Esophagus squamous epithelium (tissue), 5 donors: ENCODE measurements at places on chromosomes 5 and 9.

- no peak for DNase-seq
These were observed 58.6 kb downstream of the CEP120 start for GRCh38 chr5:123364441-123365155.

GRCh38 chr9:38414040-38414723 lies 10.1 kb downstream of the IGFBPL1 start:
- no peak for DNase-seq

- DNase-seq, result no peak
These were observed 719 bp downstream of the ARL14EPL start for GRCh38 chr5:116032991-116033390.

DNA sequence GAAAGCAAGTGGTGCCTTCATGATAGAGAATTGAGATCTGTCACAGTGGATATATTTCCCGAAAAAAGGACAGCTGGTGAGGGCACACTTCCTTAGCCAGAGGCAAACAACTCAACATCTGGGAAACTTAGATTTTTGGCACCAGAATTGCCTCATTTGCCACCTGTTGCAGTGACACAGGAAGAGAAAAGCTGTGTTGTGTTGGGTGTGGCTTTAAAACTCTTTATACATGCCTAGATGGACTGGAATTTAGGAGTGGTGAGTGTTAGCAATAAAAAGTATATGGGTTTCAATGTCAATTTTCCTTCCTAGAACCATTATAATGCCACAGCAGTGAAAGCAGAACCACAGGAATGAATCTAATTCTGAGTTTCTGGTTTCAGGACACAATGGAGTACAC lies 62.6 kb upstream of the CEMIP2 start:
- no peak for DNase-seq

DNA sequence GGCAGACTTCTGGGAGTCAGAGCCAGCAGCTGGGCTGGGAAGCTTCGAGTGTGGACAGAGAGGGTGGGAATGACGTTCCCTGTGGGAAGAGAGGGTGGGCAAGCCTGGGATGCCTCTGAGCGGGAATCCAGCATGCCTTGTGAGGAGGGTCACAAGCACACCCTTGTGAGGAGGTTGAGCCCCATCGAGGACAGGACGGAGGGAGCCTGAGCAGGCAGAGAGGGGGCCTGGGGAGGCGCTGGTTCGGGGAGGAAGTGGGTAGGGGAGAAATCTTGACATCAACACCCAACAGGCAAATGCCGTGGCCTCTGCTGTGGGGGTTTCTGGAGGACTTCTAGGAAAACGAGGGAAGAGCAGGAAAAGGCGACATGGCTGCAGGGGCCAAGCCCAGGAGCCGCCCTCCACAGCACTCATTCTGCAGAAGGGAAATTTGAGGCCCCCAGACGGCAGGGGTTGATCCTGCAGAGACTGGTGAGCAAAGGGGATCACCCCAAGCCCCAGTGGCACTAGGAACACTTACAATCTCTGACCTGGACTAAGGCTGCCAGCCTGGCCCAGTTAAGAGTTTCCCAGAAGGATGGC lies 1.1 kb upstream of the IL13 start:
- DNase-seq, result no peak

- no peak for DNase-seq
These were observed 151.1 kb upstream of the APC start for GRCh38 chr5:112586596-112587062.

GRCh38 chr5:111454198-111454622 lies 58.1 kb downstream of the STARD4 start:
- DNase-seq, result no peak

DNA sequence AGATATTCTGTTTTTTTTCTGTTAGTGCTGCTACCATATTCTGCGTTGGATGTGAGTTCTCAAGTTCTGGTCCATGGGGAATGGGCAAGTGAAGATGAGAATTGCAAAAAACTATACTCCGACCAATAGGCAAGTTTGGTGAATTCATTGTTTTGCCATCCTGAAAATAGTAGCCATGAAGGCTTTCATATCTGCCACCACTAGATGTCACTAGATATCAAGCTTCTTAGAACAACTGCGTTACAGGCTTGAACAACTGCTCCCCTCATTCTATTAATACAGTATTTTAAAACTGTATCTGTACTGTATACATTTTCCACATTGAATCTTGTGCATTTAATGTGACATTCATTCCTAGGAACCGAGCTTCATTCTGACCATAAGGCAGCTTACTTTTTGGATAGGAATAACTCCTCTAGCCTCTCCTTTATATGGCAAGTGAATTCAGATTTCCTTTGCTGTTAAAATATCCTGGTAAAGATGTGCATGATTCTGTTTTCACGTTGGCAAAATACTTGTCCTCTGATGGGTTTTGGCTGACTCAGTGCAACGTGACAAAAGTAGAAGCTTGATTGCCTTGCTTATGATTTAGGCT lies 163.6 kb downstream of the SREK1 start:
- no peak for DNase-seq

DNA sequence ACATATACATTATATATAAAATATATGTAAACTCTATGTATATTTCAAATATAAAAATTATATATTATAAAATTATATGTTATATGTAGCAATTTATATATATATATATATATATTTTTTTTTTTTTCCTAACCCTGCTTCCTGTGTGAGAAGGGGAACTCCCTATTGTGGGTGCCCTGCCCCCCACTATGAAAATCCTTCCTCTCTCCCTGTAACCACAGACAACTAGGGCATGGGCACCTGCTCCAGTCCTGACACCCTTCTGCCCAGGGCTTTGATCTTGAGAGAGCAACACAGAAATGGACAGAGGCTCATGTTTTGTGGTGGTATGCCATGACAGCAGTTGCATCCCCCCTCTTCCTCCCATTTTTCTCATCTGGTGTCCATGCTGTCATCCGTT lies 148.7 kb upstream of the IL12B start:
- DNase-seq, result no peak

DNA sequence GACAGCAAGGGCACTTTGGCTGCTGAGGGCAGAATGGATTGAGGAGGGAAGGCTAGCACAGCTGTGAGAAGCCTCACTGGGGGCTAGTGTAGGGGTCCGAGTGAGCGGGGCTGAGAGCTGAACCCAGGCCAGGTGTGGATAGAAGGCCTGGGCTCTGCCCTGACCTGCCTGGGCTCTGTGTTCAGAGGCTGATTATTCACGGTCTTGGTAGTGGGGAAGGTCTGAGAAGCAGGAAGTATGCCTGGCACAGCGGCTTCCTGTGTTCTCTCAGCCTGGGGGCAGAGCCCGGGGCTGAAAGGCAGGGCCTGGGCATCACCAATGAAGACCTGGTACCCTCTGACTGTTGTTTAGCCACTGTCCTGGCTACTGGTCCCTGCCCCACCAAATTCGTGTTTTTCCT lies 136.4 kb upstream of the TBC1D2 start:
- DNase-seq, result no peak

DNA sequence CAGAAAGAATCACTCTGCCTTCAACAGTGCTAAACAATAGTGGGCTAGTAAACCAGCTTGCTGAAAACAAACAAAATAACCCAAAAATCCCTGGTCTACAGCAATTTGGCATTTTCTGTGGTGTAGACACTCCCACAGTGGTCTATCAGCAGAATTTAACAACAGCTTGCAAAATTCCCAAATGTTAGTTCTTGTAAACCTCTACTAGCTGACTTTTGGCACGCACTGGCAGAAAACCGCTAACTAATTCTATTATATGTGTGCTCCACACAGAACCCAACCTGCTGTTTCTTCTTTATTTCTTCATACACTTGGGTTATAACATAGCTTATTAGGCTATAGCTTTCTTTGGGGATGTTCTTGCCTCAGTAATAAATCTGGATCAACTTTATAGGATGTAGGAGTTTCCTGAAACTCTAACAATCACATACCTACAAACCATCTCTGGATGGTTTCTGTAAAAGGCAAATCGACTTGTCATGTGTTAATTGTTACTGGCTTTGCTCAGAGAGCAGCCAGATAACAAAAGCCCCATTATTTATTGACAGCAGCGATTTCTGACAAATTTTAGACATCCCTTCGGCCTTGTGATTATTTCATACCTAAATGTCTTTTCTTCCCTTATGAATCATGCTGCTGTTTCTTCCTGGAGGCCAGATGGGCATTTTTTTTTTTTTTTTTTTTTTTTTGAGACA lies 82.7 kb upstream of the NAA35 start:
- DNase-seq, result no peak

- no peak for DNase-seq
These were observed 82.6 kb downstream of the OSTF1 start for GRCh38 chr9:75170898-75171360.

- DNase-seq, result no peak
These were observed 30.0 kb downstream of the NKD2 start for GRCh38 chr5:1038417-1039209.

DNA sequence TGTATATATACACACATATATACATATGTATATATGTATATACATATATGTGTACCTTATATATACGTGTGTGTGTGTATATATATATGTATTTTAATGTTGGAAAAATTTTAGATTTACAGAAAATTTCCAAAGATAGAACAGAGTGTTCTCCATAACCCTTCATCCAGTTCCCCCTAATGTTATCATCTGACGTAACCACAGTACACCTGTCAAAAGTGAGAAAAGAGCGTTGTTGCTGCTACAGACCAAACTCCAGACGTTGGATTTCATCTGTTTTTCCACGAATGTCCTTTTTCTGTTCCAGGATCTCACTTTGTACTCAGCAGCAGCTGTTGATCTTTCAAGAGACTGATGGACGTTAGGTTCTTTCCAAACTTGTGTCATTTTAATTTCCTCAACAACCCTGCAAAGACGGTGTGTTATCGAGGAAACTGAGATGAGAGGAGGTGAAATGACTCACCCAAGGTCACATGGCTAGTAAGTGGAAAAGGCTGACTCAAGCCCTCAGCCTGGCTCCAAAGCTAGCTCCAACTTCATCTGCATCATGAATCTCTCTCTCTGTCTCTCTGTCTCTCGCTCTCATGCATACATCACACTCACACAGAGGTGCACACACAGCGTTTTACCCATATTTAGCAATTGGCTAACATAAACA lies 17.0 kb upstream of the NTNG2 start:
- DNase-seq, result no peak

DNA sequence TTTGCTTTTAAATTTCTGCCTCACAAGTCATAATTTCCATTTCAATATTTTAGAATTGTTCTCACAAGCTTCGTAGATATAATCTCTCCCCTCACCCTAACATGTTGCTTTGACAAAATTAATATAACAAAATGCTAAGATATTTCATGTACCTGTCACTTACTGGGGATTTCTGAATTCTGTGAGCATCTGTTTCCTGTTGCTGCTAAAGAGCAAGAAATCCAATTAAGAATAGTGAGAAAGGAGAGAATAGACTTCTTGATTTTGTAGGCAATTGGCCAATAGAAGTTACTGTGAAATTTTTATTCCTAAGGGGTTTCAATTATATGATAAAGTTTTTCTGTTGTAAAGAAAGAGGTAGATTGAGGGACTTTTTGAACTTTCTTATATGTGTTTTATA lies 796.5 kb upstream of the ARRDC3 start:
- DNase-seq, result no peak

DNA sequence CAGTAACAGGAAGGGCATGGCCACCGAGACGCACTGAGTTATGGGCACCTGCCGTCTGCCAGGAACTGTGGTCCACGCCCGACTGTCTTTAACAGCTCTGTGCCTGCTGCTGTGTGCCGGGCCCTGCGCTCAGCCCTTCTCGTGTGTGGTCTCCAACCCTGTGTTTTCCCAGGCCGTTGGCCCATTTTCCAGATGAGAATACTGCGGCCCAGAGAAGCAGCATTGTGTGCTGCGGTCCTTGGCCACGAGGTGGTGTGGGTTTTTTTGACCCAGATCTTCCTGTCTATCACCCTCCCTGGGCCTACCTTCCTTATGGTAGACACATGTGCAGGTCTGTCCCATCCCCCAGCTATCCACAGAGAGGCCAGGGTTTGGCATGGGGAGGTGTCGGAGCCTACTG lies 47.0 kb downstream of the RXRA start:
- DNase-seq, result no peak

GRCh38 chr5:159331093-159331973 lies 1.0 kb upstream of the IL12B start:
- no peak for DNase-seq

DNA sequence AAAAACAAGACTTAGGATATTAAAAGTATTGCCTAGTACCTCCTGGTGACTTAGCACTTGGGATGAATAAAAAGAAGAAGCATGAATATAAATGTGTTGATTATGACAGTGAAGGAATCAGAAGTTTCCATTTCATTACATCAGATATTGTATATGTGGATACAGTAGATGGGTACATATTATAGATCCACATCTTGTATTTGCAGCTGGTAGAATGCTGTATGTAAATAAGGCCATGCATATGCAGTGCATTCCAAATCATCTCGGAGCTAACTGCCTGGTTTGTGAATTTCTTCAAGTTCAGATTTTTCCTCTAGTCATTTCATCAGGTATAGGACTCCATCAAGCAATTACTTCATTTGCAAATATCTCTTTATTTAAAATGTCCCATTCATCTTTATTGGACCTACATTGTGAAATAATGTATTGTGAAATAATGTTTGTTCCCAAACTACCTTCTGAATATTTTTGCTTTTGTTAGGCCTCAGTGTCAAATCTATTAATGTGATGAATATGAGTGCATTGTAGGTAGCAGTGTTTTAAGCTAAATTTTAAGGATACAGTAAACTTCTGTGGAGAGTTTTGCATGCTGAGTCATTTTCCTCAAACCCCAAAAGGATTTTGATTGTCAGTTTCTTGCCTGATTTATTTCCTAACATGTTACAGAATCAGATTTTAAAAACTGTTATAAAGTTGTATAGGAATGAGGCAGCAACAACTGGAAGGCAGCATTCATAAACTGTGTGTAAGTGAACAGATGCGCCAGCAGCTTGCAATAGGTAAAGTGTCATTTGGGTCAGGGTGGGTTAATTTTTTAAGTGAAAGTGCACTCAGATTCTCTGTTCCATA lies 370.8 kb upstream of the RIOK2 start:
- no peak for DNase-seq

- no peak for DNase-seq
These were observed 219.7 kb upstream of the CD180 start for GRCh38 chr5:67416133-67416937.

- no peak for DNase-seq
These were observed 1.1 kb upstream of the APBA1 start for GRCh38 chr9:69673311-69673640.

GRCh38 chr9:132049323-132049882 lies 30.3 kb downstream of the MED27 start:
- DNase-seq, result no peak

DNA sequence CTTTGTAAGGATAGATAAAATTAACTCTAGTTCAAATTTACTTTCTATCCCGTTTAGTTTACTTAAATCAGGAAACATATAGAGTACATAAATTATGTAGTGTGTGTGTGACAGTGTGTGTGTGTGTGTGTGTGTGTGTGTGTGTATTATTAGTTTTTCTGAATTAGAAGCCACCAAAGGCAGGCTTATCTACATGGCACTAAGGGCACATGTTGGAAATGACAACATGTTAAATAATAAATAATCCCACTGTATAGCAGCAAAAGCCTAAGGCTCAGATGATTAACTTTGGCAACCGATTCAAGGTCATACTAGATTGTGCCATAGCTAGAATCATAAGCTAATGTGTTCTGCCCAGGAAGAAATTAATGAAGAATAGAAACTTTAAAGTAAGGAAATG lies 54.6 kb downstream of the MEGF9 start:
- DNase-seq, result no peak

GRCh38 chr9:5425006-5425628 lies 12.6 kb downstream of the PLGRKT start:
- no peak for DNase-seq
